ENCODE measurements at places on chromosomes 3 and 15.

GRCh38 chr3:65779390-65779789, 259.3 kb downstream of the MAGI1 start:
- no peak for DNase-seq

- no peak for DNase-seq
Observed at GRCh38 chr3:195259154-195259474, 11.8 kb downstream of the XXYLT1 start.

DNA sequence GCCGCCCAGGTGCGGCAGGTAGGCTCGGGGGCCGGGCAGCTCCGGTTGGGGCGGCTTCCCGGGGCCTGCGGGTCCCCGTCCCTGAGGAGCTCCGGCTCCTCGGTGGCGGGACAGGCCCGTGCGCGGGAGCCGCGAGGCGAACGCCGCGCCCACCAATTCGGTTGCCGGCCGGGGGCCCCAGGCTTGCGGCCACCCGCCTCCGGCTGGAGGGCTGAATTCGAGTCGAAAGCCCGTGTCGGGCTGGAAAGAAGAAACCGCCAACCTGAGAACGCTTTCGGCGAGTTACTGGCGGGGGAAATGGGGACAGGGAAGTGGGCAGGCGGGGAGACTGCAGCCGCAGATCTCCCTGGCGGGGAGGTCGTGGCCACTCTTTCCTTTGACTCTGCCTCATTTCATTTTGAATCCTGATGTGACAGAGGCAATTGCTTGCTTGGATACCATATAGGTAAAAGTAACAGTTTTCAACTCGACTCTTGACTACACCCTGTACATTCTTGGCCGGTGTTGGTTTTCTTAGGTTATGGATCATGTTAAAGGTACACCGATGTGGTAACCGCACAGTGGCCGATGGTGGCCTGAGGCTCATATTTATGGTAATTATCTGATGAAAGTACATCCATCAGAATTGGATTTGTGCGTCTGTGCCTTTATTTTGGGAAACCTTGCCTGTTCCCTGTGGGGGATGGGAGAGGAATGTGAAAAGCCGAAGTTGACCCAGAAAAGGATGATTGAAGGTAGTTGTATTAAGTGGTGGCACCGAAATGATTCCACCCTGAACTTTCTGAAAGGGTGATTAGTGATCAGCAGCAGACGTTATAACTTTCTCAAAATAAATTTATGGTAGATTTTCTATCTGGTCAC, 1.7 kb downstream of the B3GNT5 start:
- DNase-seq, result no peak

- no peak for DNase-seq
Observed at GRCh38 chr3:193942516-193943055, 193.4 kb upstream of the HES1 start.

GRCh38 chr3:48472673-48472922, 26.1 kb downstream of the ATRIP start:
- no peak for DNase-seq

DNA sequence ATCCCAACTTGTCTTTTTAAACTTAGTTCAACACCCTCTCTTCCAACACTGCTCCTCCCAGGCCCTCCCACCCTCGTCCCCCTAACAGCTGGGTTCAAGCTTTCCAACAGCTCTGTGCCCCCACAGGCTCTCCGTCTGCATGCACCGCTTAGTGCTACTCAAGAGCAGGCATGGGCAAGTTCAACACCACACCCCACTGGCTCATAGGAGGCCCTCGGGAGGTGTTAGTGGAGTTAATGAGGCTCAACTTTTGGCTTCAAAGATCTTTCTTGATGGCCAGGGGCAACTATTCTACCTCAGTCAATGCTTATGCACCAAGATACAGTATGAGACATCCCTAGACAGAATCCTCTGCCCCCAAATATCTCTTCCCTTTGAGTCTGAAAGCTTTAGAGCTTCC, 114.4 kb downstream of the ANP32A start:
- no peak for DNase-seq

DNA sequence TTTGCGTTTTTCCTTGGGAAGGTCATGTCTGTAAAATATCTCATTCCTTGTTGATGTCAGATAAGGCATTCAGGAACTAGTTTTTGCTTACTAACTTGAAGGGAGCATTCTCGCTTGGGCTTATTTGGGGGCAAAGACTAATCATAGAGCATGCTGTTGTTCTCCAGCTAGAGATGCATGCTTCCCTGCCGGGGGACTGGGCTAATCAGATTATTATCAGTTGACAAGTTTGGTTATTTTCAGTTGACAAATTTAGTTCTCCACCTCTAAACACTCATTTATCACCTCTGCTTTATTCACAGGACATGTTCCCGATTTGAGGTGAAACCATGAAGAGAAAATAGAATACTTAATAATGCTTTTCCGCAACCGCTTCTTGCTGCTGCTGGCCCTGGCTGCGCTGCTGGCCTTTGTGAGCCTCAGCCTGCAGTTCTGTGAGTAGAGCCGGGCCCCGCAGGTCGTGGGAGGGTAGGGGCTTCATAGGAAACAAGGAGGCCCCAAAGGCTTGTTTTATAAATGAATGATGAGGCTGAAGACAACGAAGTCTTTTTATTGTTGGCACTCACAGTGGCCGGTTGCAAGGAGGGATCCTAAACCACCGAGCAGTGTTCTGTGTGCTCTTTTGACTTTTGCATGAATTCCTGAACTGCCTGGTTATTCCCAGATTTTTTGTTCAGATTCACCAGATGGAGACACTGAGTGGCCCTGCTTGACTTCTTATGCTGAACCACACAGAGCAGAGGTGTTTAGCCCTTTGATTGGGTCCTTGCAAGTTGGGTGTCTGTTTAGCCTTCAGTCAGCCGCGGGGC, 28.4 kb downstream of the PXYLP1 start:
- DNase-seq, result no peak

GRCh38 chr15:101156509-101157159, 95.2 kb downstream of the CHSY1 start:
- no peak for DNase-seq

GRCh38 chr3:145915787-145916186, 245.2 kb downstream of the PLOD2 start:
- DNase-seq, result no peak

DNA sequence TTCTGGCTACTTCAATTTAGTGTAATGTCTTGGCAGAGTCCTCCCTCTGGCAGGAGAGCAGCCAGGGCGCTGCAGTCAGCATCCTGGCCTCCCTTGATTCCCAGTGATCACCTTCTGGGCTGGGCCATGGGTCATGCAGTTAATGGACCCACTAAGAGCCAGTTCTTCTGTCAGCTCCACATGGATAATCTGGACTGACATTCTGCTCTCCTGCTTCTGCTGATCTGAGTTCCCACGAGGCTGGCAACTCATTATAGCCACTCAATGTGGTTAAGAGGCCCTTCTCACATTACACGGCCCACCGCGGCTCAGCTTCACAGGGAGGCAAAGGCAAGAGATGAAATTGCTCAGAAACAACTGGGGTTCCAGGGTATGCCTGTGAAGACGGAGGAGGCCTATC, 94.0 kb downstream of the WDR76 start:
- no peak for DNase-seq

GRCh38 chr15:95590533-95591044, 739.9 kb upstream of the NR2F2 start:
- DNase-seq, result no peak

DNA sequence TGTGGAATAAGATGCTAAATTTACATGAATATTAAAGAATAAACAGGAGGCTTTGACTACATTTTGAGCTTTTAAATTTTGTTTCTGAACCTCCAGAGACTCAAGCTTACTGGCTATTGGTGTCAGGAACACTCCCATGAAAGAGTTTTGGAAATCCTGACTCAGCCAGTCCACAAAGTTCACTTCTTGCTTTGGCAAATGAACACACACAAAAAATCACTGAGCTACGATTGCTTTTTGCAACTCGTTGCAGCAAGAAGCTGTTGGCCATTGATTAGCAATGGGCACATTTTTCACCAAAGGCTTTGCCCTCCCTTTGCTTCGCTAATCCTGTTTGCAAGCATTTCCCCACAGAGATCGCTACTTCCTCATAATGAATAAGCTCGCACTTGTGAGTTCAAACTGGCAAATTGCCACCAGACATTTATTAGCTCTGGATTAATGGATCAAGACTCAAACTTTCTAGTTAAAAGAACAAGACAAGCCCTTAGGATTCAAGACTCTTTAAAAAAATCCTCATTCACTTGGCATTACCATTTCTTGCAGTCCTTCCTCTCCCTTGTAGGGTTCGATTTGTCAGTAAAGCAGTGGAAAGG, 343.2 kb upstream of the ONECUT1 start:
- no peak for DNase-seq

DNA sequence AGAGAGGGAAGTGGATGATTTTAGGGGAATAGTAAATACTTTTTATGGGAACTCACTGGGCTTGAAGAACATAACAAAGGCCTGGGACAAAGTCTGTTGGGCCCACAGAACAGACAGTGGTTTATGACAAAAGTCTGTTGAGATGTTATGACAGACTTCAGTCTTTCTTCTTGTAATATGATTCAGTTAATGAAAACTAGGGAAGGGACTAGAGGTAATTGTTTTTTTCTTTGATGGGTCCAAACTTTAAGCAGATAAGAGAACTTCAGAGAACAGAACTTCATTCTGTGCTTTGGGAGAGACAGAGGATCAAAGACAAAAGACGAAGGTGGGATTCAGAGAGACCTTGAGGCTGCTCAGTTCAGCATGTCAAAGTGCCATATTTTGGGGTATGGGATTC, 9.3 kb downstream of the CRYBG3 start:
- no peak for DNase-seq

DNA sequence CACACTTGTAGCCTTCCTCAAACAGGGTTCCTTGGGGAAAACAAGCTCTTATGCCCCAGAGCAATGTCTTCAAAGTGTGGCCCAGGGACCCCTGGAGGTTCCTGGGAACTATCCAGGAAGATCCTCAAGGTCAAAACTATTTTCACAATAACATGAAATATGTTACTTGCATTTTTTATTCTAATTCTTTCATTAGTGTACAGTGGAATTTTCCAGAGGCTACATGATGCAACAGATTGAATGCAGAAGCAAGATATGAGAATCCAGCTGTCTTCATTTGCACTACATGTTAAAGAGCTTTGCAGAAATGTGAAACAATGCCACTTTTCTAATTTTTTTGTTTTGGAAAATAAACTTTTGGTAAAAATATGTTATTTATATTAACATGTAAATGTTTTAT, 190.9 kb downstream of the SLC9A9 start:
- no peak for DNase-seq

- DNase-seq, result no peak
Observed at GRCh38 chr3:187777331-187777941, 32.2 kb upstream of the BCL6 start.

DNA sequence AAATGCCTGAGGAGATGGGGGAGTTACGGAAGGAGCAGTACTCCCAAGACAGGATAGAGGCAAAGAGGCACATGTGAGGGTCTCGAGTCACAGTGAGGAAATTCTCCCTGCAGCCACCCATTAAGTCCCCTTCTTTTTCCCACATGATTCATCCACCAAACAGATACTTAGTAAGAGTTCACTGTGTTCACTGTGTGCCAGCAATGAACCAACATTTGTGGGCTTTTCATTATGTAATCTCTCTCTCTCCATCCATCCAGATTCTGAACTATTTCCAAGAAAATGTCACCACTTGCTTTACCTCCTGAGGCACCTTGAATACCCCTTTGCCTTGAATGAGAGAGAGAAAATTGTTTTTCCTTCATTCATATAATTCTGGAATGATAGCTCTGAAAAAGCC, 24.6 kb upstream of the LRRFIP2 start:
- DNase-seq, result no peak

- no peak for DNase-seq
Observed at GRCh38 chr3:157354722-157355121, 81.9 kb upstream of the PTX3 start.

GRCh38 chr3:58867621-58868020, 182.2 kb downstream of the CFAP20DC start:
- DNase-seq, result no peak

- no peak for DNase-seq
Observed at GRCh38 chr15:92930054-92930621, 30.0 kb downstream of the CHD2 start.

DNA sequence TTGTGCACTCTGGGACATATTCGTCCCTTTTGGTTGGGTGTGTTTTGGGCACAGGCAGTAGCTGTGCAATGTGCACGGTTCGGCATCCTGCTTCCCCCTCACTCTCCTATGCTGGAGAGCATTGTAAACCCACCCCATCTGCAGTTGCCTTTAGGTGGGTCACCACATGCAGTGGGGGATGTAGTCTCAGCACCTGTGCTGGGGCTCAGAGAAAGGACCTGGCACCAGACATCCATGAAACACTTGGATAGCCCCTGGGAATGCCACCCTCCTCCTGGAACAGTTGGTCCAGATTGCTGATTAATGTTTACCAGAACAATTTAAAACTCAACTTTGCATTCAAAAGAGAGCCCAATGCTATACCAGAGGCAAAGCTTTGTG, 123.9 kb upstream of the MEF2A start:
- no peak for DNase-seq

DNA sequence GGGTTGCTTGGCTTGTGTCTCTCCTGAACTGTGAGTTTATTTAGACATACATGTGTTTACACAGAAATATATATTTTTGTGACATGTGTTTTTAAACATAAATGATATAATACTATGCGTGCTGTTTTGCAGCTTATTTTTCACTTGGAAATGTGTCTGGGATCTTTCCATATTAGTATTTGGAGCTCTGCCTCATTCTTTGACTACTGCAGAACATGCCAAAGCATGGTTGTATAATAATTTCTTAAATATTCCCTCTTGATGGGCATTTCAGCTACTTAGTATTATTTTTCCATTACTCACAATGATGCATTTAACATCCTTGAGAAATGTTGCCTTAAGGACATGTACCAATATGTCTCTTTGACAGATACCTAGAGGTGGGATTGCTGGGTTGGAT, 19.5 kb downstream of the ANAPC13 start:
- no peak for DNase-seq

DNA sequence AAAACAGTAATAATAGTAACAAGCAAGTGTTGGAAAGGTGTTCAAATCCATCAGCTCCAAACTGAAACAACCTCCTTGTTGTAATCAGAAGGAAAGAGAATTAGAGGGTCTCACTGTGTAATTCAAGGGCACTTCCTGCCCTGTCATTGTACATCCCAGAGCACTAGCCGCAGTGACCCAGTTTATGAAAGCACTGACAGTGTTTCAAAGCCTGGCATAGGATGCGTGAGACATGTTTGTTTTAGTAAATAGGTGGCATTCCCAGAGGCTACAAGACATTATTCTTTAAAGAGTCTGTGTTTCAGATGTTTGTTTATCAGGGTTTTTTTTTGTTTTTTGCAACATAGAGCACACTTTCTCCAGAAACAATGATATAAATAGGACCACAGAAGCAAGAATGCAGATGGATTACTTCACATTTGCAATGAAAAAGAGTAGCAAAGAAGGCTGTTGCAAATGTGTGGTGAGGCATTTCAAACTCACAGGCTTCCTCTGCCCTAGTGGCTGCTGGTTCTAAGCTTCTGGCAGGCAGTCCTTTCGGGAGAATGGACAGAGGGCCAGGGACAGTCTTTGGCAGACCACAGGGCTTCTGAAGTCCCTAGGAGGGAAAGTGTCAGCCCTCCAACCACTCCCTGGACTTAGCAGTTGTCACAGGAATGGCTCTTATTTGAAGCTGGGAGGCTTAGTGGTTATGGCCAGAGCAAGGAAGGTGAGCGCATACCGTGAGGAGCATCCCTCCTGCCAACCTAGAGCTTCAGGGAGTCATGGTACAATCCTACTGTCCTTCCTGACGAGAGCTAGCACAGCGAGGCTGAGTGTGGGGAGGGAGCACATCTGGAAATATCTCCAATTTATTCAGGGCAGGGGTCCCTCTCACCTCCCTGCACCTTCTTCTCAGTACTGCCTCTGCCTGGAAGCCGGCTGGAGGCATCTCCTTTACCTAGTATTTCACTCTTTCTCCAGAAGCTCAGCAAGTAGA, 31.4 kb upstream of the TIPARP start:
- DNase-seq, result no peak

- DNase-seq, result no peak
Observed at GRCh38 chr3:188881954-188882641, 289.7 kb upstream of the TPRG1 start.

All from stimulated activated CD4-positive, alpha-beta T cell treated with anti-CD3 and anti-CD28 coated beads, Interleukin-12 subunit alpha, Interleukin-12 subunit beta, amount 100 ng/mL, for 24 hours (primary cell).